Skin of body (tissue), 3 donors: ENCODE measurements at places on chromosomes 7 and 10. TPM values are rescaled to one million over a fixed set of nuclear protein-coding genes. Genes with fewer than 3 reads are reported as not detected.

CPN1 gene
- total RNA-seq, result not detected

SPDYE6 gene
- not detected for total RNA-seq

AASS gene
- total RNA-seq, result 33.1 TPM

BBIP1 gene
- 13.8 TPM for total RNA-seq

PON3 gene
- total RNA-seq, result 11.2 TPM

EDRF1 gene
- total RNA-seq, result 32.2 TPM

GPNMB gene
- 208 TPM for total RNA-seq

KLLN gene
- total RNA-seq, result 0.59 TPM

CUBN gene
- 18.1 TPM for total RNA-seq

FAM25A gene
- 16.3 TPM for total RNA-seq

IDI2 gene
- total RNA-seq, result not detected

EPO gene
- total RNA-seq, result not detected

IQCE gene
- total RNA-seq, result 8.0 TPM

FAM25G gene
- 1.8 TPM for total RNA-seq

VWDE gene
- 0.39 TPM for total RNA-seq

GLRX3 gene
- total RNA-seq, result 38.0 TPM

AQP1 gene
- 56.5 TPM for total RNA-seq

OR2A7 gene
- total RNA-seq, result 12.5 TPM

RBP4 gene
- total RNA-seq, result 55.5 TPM

FGFBP3 gene
- 1.2 TPM for total RNA-seq

GSAP gene
- 7.4 TPM for total RNA-seq

FFAR4 gene
- 1.6 TPM for total RNA-seq

CHCHD3 gene
- 62.7 TPM for total RNA-seq

MYH16 gene
- not detected for total RNA-seq

TFPI2 gene
- 0.89 TPM for total RNA-seq

AIFM2 gene
- 8.5 TPM for total RNA-seq

FAM221A gene
- 5.3 TPM for total RNA-seq

GFRA1 gene
- total RNA-seq, result 49.8 TPM

CALML5 gene
- 133 TPM for total RNA-seq

ASZ1 gene
- total RNA-seq, result not detected

RAMP3 gene
- total RNA-seq, result 3.5 TPM

ADAMTS14 gene
- total RNA-seq, result 5.2 TPM

SPDYE3 gene
- total RNA-seq, result not detected
